ENCODE measurements at places on chromosomes 5 and 9.

DNA sequence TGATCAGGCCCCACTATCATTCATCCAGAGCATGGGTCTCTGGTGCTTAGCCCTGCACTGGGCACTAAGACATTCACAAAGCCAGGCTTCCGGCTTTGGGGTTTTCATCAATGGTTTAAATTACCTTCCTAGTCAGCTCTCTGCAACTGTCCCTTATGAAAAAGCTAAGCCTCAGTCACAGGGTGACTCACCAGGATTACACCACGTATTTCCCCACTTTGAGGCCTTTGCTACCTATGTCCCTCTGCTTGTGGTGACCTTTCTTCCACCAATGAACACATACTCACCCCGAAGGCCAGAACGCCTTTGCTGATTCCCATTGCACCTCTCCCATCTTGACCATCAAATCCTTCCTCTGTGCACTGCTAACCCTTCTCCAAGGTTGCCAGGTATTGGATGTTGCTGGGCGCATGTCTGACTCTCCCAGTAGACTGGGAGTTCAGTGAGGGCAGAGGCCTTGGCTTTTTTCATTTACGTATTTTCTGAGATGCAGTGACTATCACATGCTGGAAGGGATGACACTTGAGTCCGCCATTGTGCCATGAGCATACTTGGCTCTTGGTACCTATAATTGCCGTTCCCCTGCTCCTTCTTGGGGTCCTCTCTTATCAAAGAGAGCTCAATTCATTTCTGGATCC, 58.7 kb upstream of the TNFSF8 start:
- DNase-seq: no peak

DNA sequence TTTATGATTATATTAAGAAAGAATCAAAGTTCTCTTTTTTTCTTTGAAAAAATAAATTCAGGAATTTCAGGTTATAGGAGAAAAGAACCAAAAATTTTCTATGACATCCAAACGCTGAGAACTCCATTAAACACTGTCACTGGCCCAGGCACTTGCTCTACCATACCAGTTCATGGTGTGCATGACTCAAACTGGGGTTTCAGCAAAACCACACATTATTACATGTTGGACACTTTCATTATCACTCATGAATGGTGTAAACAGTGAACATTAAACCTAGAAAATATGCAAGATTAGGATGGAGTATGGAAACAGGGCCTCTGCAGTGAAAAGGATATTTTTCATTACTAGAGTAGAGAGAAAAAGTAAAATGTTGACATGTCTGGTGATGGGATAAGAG, 369.9 kb upstream of the FAM174A start:
- no peak for DNase-seq

DNA sequence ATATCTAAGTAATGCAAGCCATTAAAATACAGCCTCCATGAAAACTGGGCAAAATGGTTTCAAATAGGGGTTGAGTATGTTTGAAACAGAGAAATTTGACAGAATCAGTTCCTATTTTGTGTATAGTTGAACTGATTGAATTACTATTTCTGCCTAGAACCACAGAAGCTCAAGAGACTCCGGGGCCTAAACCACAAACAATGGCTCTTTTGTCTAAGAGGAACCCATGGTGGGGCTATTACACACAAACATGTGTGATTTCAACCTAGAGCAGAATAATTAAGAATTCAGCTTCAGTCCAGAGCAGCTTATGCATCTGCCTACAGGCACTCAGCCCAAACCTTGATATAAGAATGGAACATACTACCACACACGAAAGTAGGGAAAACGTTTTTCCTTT, 171.2 kb upstream of the MPDZ start:
- no peak for DNase-seq

DNA sequence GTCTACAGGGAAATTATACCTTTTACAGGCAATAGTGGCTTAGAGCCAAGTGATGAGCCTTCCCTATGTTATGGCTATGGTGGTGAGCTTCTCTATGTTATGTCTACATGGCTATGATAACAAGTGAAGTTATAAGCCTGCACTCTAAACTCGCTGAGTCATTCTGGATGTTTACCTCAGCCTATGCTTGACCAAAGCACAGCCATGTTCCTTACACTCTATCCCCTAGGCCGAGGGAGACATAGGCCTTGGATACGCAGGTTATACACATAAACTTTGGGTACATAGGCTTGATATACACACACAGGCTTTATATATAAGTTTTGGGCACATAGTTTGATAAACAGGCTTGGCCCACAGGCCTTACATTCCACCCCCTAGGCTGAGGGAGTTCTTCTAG, 13.8 kb downstream of the DMAC1 start:
- DNase-seq: no peak

DNA sequence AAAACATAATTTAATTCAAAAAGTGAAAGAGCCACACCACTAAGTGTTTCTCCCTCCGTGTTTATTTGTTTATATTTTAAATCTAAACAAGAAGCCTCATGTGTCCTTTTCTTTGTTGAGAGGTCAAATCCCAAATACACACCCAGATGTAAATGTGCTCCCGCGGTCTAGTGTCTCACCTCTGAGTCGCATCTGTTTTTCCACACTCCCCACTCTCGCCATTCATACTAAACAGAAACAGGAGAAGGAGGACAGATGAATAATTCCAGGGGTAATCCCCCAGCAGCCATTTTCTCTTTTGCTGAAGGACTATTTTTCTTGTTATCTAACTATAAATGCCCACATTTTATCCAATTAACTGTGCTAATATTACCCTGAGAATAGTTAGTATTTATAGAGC, 361.6 kb upstream of the RIOK2 start:
- DNase-seq: no peak

DNA sequence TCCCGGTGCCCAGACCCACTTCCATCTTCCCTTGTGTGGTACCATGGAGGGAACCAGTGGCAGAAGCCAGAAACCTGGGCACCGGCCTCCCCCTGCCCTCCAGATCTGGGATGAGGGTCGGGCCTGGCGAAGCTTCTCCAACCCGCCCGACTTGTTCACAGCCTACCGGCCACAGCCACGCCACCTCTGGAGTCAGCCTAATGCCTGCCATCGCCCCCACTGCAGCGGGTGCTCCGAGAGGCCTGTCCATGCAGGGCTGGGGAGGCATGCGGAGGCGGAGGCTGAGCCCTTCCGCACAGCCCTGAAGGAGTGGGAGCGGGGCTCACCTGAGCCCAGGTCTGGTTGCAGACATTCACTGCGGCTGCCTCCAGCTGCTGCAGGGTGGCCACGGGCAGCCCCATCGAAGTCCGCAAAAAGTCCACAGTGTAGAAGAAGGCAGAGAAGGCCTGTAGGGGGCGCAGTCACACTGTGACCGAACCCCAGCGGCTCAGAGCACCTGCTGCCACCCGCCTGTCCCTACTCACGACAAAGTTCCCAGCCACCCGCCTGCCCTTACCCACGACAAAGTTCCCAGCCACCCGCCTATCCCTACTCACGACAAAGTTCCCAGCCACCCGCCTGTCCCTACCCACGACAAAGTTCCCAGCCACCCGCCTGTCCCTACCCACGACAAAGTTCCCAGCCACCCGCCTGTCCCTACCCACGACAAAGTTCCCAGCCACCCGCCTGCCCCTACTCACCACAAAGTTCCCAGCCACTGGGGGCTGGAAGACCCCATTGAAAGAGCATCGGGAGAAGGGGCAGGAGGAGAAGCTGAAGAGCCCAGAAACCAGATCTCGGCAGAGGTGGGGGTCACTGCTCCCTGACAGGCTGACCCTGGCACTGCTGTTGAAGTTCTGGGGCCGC, 3.8 kb upstream of the NPDC1 start:
- no peak for DNase-seq

DNA sequence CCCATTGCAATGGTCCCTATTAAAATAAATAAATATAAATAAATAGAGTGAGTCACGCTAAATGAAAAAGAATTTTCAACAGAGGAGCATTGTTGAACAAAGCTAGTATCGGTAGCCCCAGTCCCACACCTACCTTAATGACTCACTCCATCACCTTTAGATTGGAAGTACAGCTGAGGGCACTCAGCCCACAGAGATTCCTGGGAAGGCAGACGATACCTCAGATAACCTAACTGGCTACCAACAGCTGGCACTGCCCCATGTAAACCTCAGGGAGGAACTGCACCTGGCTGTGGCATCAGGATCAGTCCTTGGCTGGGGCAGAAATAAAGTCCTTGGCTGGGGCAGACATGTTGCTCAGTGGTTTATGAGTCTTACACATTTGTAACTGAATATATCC, 49.3 kb downstream of the SPRY4 start:
- no peak for DNase-seq

- DNase-seq: no peak
These were observed 2.7 kb downstream of the SHB start for GRCh38 chr9:38066197-38066913.

DNA sequence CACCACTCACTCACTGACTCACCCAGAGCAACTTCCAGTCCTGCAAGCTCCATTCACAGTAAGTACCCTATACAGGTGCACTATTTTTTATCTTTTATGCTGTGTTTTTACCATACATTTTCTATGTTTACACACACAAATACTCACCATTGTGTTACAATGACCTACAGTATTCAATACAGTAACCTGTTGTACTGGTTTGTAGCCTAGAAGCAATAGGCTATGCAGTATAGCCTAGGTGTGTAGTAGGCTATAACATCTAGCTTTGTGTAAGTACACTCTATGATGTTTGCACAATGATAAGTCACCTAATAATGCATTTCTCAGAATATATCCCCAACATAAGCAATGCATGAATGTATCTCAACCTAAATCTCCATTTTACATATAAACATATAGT, 541.1 kb downstream of the NR2F1-AS1 start:
- no peak for DNase-seq

GRCh38 chr5:149999359-149999758, 1.1 kb downstream of the TIGD6 start:
- no peak for DNase-seq

- no peak for DNase-seq
These were observed 307.4 kb downstream of the CSNK1G3 start for GRCh38 chr5:123819386-123819785.

- peak; percentile 32 for DNase-seq
These were observed 27.8 kb downstream of the CSF1R start for GRCh38 chr5:150058480-150059126.

GRCh38 chr9:108631496-108632285, 224.1 kb downstream of the ACTL7B start:
- DNase-seq: no peak

- no peak for DNase-seq
These were observed 32.8 kb upstream of the TGFBI start for GRCh38 chr5:135995976-135996375.

- no peak for DNase-seq
These were observed 869.2 kb upstream of the DMAC1 start for GRCh38 chr9:8668751-8669150.

GRCh38 chr9:137299938-137300337, 2.1 kb downstream of the NRARP start:
- DNase-seq: no peak

DNA sequence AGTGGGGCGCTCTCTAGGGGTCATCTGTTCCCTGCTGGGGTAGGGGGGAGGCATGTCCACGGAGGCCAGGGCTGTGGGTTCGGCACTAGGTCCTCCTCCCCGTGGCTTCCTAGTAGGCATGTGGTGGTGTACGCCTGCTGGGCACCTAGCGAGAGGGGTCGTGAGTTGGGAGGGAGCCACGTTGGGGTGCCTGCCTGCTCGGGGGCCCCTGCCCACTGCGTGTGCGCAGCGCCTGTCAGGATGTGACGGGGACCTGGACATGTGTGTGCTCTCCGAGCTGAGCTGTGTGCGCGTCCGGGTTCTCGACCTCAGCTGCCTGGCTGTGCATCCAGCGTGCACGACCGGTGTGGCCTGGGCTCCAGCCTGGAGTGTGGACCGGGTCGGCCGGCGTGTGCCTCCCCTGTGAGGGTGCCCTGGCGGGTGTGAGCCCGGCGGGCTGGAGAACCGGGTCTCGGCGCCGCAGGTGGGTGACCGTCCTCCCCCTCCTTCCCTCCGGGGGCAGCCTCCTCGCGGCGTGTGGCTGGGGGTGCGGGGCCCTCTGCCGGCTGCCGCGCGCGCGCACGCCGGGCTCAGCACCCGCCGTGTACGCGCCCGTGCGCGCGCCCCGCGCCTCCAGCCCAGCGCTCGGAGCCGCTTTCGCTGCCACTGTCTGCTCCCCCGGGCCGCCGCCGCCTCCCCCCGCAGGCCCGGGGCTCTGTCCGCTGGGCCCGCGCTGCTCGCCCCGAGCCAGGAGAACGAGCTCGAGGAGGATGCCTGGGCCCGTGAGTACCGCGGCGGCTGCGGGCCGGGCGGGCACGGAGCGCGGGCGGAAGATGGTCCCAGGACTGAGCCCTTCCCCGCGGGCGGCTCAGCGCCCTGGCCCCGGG, at the start of gene PRR7:
TSS of gene PRR7 (plus strand) at position 615 of the 866 bp plus-strand sequence. CDS start 8,254 bp downstream, outside the sequence.
- DNase-seq: peak; percentile 72

GRCh38 chr5:115246361-115246991, 16.2 kb downstream of the PGGT1B start:
- no peak for DNase-seq

- no peak for DNase-seq
These were observed 657 bp downstream of the MTRR start for GRCh38 chr5:7869474-7870136.

GRCh38 chr5:128534726-128535125, 3.3 kb downstream of the FBN2 start:
- DNase-seq: peak; percentile 75

DNA sequence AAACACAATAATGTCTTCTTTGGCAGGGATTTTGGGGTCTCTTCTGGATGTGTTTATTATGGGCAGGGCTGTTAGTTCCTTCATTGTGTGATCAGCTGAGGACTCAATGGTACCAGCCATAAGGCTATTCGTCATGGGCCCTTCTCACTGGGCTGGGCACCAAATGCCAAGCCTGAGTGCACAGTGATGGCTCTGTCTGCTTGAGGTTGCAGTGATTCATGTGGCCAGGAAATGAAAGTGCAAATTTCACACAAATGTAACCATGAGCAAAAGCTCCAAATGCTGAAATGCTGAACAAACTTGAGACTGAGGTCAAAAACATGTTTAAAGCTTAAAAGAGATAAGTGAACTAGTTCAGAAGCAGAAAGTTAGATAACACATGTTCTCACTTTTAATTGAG, 191.0 kb downstream of the TARS1 start:
- no peak for DNase-seq

- peak; percentile 37 for DNase-seq
These were observed 482.0 kb downstream of the PSAT1 start for GRCh38 chr9:78778861-78779374.

DNA sequence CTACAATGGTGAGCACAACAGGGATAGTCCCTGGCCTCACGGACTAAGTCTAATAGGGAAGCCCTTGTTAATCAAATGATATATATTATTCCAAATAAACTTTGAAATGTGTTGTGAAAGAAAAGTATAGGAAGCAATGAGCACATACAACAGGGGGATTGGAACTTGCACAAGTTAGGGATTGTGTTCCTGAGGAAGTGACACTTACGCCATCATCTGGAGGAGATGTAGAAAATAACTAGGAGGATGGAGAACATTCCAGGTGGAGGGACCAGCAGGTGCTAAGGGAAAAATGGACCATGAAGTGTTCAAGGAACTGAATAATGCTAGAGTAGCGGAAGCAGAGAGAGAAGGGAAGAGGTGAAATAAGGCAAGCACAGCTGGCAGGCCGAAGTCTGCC, 18.8 kb upstream of the RPS23 start:
- DNase-seq: no peak

- DNase-seq: no peak
These were observed 76.4 kb upstream of the TARS1 start for GRCh38 chr5:33364406-33364805.

- no peak for DNase-seq
These were observed 1717.2 kb upstream of the C9orf72 start for GRCh38 chr9:29290516-29290915.

Measured in left hindlimb (tissue), 1 donor.